ENCODE measurements at places on chromosomes 7 and 10.

DNA sequence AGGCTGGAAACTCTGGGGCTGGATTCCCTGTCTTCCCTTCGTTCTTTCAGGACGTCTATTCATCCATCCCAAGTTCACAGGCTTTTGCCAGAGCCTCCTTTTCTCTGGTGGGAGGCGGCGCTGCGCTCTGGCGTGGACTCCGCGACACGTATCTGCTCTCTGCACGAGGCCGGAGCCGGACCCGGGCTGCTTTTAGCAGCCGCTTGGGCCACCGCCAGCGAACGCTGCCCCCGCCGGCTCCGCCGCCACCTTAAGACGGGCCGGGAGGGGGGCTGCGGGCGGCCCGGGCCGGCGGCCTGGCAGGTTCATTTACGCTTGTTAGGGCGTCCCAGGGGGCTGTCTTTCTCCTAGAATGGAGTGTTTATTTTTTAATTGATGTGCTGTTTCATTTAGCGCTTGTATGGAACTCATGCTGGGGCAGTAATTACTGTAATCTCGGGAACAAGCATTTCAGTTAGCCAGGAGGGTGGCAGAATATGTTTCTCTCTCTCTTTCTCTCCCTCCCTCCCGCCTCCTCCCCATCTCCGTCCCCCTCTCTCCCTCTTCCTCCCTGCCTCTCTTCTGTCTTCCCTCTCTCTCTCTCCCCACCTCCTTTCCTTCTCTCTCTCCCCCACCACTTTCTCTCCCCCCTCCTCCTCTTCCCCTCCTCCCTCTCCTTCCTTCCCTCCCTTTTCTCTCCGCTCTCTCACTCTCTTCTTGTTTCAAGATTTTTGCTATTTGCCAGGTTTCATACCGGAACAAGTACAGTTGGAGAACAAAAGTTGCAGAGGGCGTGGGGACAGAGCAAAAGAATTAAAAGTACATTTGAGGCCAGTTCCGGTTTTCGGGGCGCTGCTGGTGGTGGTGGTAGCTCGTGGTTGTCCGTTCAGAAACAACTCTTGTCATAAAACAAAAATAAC is 1.3 kb upstream of the FZD8 start:
- DNase-seq: peak; percentile 55

- DNase-seq: no peak
Observed at GRCh38 chr7:33726582-33726981, 178.8 kb upstream of the BMPER start.

DNA sequence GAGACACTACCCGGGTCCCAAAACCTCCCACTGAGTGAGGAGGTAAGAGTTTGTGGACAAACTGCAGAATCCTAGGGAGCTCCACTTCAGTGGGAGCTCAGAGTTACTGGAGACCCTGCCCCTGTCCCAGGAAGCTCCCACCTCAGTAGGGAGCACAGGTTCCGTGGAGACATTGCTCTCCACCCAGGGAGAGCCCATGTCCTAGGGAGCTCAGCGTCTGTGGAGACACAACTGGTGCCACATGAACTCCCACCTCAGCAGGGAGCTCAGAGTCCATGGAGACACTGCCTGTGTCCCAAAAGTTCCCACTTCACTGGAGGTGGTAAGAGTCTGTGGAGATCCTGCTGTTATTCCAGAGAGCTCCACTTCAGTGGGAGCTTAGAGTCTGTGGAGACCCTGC is 6.3 kb downstream of the MYO1G start:
- no peak for DNase-seq

- DNase-seq: peak; percentile 67
Observed at GRCh38 chr7:19920166-19920565, 146.7 kb upstream of the TMEM196 start.

- DNase-seq: peak; percentile 63
Observed at GRCh38 chr7:22238354-22239311, 118.3 kb downstream of the RAPGEF5 start.

GRCh38 chr10:78868048-78868447 is 200.7 kb upstream of the ZMIZ1 start:
- no peak for DNase-seq

DNA sequence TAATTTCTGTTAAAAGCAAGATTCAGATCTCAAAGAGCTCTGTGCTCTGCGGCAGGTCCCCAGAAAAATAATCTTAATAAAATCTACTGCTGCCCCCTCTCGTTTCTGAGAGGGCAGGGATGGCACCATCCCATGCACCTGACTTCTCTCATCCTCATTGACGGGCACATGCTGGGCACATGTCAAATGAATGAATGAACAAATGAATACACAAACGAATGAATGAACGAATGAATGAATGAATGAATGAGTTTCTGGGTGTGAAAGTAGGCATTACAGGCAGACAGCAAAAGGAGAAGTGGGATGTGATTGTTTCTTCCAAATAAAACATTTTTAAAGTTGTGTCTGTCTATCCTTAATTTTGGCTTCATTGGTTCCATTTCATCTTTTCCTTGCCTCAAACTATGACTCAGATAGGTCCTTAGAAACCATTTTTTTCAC is 398.1 kb upstream of the PRKCQ start:
- DNase-seq: no peak

- DNase-seq: no peak
Observed at GRCh38 chr10:59967079-59967478, 60.7 kb upstream of the CCDC6 start.

DNA sequence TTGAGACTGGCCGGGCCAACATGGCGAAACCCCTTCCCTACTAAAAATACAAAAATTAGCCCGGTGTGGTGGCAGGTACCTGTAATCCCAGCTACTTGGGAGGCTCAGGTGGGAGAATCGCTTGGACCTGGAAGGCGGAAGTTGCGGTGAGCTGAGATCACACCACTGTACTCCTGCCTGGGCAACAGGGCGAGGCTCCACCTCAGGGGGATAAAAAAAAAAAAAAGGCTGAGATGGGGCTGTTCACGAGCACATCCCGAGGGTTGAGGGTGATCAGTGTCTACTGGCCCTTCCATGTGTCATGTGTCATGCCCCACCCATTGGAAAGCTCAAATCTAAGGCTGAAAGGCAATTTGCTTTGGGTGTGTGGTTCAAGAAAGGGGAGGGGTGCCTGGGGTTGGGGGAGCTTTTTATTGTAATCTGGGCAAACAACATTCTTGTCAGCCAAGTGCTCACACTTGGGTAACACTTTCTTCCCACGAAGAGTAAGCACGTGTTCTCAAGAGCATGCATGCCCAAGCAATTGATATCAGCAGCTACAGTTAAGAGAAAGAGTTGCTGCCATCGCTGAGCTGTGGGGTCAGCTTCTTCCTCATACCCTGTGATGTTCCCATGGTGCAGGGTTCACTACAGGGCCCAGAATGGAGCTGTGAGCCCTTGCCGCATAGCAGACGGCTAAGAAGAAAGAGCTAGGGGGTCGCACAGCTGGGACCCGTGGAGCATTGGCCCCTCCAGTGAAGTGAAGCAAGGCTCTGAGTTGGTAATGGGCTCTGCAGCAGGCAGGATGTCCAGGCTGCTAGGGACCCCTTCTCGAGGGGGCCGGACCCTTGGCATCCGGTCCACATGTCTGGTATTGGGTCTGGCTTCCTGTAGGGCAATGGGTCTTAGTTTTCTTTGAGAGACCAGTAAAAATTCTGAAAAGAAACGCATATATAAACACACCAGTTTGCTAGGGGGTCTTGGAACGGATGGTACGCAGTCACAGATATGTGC is 9.9 kb upstream of the ACSL5 start:
- DNase-seq: no peak

- no peak for DNase-seq
Observed at GRCh38 chr7:119996634-119997033, 276.3 kb upstream of the KCND2 start.

- no peak for DNase-seq
Observed at GRCh38 chr10:22839639-22840038, 88.2 kb upstream of the ARMC3 start.

DNA sequence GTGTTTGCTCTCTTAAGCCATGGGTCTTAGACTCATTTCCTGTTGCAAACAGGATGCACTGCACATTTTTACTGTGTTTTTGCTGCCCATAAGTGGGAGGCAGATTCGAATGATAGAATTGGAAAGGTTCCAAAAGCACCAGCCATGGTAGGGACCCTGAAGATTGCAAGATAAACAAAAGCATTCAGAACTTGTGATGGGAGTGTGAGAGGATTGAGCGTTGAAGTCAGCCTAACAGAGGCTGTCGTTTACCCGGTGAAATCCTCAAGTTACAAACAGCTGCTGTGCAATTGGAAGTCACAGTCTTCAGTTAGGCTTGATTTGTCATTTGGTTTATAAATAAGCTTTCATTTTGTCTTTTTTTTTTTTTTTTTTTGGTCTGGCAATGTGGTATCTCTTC is 192.7 kb upstream of the MKI67 start:
- DNase-seq: no peak

DNA sequence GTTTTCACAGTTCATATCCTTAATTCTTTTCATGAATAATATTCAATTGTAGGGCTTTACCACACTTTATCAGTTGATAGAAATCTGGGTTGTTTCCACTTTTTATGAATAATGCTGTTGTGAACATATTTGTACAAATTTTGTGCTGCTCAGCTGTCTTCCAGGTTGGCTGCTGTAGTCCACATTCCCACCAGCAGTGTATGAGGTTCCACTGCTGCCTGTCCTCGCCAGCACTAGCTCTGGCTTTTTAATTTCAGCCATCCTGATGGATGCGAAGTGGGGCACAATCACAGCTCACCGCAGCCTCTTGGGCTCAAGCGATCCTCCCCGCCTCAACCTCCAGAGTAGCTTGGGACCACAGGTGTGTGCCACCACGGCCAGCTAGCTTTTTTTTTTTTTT is 32.8 kb downstream of the NUDT5 start:
- DNase-seq: no peak

All from HCEC 1CT (cell line).